ENCODE measurements at places on chromosomes 11 and 22.

DNA sequence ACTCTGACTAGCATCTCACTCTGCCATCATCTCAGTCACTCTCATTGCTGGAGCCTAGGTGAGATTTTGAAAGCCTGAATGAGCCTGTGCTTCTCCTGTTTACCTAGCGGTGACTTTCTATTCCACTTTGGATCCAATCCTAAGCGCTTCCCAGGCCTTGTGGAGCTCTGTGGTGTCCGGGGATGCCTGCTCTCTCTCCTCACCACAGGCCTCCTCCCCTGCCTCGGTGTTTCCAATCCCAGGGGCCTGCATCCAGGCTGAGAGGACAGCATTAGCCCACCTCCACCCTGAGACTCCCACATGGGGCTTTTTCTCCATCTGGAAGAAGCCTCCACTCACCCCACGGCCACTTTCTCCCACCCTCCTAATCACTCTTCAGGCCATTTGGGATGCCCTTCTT lies 380.3 kb downstream of the NTM start:
- no peak for DNase-seq

- DNase-seq = peak; percentile 29
Observed at GRCh38 chr11:134207538-134208239, 16.1 kb downstream of the NCAPD3 start.

DNA sequence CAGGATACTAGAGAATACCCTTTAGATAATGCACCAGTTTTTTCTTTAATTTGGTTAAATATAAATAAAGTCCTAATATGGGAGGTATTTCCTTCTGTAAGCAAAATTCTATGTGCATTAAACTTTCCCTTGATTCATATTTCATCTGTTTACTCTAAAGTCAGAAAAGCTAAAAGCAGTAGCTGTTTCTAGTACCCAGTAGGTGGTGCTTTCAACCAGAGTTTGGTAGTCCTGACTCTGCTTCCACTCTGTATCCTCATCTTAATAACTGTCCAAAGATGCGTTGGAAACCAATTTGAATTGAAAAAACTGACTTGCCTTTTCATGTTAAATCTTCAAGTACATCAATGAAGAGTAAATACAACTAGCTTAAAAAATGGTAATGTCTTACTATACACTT lies 1065.2 kb downstream of the JRKL start:
- DNase-seq = no peak

- DNase-seq = no peak
Observed at GRCh38 chr22:24414523-24414922, 12.9 kb upstream of the ADORA2A start.

DNA sequence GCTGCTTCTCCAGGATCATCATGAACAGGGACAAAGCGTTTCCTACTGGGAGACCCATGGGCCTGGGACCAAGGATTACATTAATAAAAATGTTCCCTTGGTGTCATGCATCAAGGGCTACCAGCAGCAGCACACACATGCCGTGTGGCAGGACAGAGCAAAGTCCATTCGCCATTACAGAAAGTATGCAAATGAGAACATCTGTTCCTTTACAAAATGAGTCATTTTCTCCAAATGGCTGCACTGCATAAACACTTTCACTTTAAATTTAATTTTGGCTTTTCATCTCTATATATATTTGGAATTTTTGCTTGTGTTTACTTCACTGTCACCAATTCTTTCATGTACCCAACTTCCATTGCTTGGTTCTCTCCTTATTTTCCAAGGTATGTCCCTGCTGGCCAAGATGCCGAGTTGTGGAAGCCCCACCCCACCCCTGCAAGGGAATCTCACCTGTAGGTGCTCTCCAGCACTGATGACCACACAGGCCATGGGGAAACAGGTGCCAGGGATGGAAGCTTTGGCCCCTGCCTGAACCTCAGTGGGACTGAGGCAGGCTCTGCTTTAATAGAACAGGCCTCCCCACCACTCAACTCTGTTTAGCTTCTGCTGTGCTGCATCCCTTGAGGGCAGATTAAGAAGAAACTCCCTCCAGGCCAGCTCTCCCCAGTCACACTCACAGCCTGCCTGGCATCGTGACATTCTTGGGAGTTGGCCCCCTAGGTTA lies 15.6 kb upstream of the GNAZ start:
- DNase-seq = no peak
